Muscle of arm (tissue), 14 donors: ENCODE measurements at places on chromosomes 7 and 10.

GRCh38 chr10:86658261-86658741 is 4.0 kb downstream of the OPN4 start:
- no peak for DNase-seq

- no peak for DNase-seq
Measured at GRCh38 chr10:60821656-60822055, 43.4 kb downstream of the CDK1 start.

GRCh38 chr10:133400624-133401424 is 6.9 kb downstream of the MTG1 start:
- DNase-seq, result no peak

- no peak for DNase-seq
Measured at GRCh38 chr10:4384245-4384644, 441.8 kb upstream of the AKR1E2 start.

DNA sequence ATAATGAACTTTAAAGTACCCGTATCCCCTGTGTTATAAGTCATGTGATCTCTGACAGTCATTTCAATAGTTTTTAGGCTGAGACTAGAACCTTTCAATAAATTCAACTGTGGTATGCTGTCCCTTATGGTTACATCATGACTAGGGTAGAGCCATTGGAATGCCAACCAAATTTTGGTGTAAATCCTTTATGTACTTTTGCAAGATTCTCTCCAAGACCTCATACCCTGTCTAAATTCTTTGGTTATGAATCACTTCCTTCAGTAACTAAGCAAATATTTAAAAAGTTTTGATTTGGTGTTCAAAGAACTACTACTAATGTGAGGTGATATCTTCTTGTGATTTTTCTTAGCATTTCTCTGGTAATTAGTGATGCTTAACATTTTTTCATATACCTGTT is 20.8 kb upstream of the OR6B1 start:
- DNase-seq, result no peak

DNA sequence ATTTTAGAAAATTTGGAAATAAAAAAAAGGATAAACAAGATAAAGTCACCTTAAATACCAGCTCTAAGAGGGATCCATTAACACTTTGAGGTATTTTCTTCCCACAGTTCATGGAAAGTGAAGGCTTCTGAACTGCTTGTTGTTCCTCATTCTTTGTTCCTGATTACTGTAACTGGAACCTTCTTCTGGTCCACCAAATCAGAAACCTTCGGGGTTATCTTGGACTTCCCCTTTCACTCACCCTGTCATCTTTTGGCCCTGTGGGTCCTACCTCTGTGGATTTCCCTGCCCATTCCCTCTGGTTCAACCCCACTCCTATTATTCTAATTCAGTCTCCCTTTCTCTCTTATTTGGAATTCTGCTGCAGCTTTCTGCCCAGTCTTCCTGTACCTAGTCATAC is 116.5 kb upstream of the PRPS1L1 start:
- DNase-seq, result no peak
